ENCODE measurements at places on chromosomes 4 and X.

DNA sequence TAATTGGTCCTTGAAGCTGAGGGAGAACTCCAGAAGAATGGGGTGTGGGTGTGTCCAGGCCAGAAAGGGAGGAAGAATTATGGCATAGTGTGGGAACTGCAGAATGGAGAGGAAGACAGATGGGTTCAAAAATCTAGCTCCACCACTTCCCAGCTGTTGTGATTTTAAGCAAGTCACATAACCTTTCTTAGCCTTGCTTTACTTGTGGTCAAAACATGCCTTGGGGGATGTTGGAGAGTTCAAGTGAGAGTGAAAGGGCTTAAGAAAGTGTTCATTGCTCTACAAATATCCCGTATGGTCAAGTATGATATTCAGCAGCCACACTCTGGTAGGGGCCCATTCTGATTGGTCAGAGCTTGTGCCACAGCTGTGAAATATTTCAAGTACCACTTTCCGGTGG lies 15.0 kb upstream of the STARD8 start:
- DNase-seq, result no peak

DNA sequence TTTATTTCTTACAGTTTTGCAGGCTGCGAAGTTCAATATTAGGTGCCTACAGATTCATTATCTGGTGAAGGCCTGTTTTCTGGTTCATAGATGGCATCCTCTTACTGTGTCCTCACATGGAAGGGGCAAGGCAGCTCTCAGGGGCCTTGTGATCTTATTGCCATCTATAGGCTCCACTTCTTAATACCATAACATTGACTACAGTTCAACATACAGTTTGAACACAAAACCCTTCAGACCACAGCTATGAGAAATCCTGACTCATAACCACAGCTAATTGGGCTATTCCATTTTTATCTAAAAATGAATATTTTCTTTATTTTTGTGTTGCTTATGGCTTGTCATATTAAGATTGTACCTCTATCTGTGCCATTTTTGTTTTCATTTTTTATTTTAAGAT lies 72.3 kb downstream of the STAG2 start:
- no peak for DNase-seq

- DNase-seq, result no peak
These were observed 96.1 kb downstream of the PHKA2 start for GRCh38 chrX:18887825-18888212.

- no peak for DNase-seq
These were observed 151.7 kb upstream of the CXCL13 start for GRCh38 chr4:77453911-77454310.

DNA sequence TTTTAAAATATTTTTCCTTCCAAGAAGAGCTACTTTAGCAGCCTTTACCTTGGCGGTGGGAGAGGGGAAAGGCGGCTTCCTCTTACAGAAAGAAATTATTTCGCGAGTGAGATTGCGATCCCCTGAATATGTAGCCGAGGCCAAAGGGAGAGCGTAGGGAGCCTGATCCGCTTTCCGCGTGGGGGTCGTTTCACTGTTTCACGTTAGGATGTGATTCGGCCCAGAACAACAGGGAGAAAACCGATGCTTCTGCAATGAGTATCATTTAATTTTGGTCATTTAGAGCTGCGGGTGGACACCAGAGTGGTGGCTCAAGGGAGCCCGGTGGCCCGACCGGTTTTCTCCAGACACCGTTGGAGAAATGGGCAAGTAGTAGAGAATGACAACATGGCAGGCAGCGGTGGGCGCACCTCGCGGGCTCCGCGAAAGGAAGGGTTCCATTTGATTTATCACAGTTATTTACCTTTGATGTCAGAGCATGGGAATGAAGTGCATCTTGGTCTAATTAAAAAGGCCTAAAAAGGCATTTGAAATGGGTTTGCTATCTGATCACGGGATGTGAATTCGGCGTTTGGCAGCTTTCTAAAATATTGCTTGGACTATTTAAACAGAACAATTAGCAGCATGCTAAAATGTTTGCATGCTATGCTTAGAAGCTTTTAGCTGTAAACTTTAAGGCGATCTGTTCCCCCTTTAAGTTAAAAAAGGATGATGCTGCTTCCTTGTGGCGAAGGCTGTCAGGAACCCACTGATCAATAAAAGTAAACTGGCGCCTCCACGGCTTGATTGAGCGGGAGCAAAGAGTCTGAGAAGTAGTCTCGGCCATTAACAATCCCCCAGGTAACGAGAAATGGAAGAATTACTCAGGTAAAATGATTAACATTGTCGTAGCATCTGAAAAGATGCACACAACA lies 2.0 kb upstream of the PCDH19 start:
- DNase-seq, result no peak

DNA sequence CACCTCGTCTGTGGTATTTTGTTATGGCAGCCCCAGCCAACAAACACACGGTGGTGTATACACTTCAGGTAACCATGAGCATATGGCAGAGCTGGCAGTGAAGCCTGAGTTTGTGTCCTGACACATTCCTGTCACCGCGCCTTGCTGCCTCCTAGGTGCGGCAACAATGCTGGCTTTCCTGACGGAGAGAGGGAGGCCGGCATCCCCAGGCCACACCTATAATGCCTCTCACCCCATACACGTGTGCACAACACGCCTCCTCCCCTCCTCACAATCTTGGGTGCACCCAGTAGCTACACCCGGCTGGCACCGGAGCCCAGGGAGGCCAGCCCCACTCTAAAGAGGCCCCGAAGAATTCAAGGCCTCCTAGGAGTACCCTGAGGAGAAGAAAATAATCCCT lies 158.5 kb downstream of the NSUN7 start:
- no peak for DNase-seq

DNA sequence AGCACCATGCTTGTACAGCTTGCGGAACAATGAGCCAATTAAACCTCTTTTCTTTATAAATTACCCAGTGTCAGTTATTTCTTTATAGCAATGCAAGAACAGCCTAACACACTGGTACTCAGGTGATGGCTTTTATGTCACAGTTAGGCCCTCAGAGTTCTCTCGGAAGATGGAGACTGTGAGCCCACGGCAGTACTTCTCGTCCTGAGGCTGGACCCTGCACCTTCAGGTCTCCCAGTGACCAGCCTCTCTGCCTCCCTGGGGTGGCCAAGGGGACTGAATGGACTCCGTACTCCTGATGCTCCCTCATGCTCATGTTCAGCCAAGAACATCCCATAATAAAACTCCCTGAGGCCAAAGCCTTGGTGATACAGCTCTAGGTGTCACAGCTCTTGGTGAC lies 25.0 kb upstream of the PDLIM3 start:
- DNase-seq, result no peak

- DNase-seq, result no peak
These were observed 209.2 kb downstream of the GLUD2 start for GRCh38 chrX:121256647-121257046.

GRCh38 chr4:4981827-4982226 lies 37.4 kb downstream of the CYTL1 start:
- DNase-seq, result no peak

- DNase-seq, result no peak
These were observed 789.2 kb downstream of the KLHL13 start for GRCh38 chrX:117327373-117327772.

GRCh38 chr4:16866974-16867373 lies 31.5 kb downstream of the LDB2 start:
- no peak for DNase-seq

- no peak for DNase-seq
These were observed 256.2 kb downstream of the TRAM1L1 start for GRCh38 chr4:116829187-116829586.

GRCh38 chr4:130422261-130422660 lies 1326.3 kb downstream of the C4orf33 start:
- DNase-seq, result no peak

GRCh38 chrX:108584617-108585211 lies 145.1 kb downstream of the COL4A5 start:
- no peak for DNase-seq

GRCh38 chrX:153372949-153373348 lies 28.2 kb downstream of the PNMA6E start:
- no peak for DNase-seq

GRCh38 chr4:94826206-94826605 lies 68.5 kb downstream of the BMPR1B start:
- DNase-seq, result no peak

GRCh38 chr4:53959343-53960120 lies 104.9 kb downstream of the CHIC2 start:
- DNase-seq, result no peak

GRCh38 chr4:143692241-143692640 lies 8.2 kb downstream of the FREM3 start:
- no peak for DNase-seq

DNA sequence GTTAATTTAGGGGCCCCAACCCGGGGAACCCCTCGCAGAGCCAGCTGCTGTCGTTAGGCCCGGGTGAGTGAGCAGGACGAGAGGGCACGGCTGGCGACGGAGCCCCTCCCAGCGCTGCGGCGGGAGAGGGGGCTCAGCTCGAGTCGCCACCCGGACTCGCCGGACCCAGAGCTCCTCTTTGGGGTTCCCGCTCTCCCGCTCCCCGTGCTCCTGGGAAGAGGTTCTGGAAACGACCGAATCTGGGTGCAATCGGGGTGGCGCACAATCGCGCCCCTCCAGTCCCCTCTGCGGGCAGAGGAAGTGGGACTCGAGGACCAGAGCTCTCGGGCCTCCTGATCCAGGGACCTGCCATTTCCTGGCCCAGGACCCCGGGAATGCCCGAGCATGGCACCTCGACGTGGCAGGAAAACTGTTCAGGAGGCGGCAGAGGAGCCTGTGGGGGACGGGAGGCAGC lies 37.3 kb upstream of the ARAF start:
- no peak for DNase-seq

DNA sequence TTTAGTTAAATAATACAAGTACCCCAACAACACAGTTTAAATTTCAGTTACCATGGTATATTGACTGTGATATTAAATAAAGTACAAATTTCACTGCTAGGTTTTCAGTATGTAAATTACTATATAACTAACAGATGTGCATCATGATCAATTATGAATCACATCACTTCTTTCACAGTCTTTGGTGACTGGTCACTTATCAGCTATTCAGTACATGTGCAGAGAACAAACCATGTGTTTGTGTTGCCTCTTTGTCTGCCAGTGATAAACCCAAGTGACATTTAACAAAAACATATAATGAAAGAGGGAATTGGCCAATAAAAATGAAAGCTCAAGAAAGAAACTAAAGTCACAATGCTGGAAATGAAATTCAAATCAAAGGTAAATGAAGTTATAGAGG lies 249.3 kb downstream of the CHIC1 start:
- DNase-seq, result no peak

GRCh38 chrX:1609762-1610161 lies 5.1 kb upstream of the ASMT start:
- no peak for DNase-seq

GRCh38 chrX:109760209-109760921 lies 27.3 kb upstream of the ACSL4 start:
- no peak for DNase-seq

DNA sequence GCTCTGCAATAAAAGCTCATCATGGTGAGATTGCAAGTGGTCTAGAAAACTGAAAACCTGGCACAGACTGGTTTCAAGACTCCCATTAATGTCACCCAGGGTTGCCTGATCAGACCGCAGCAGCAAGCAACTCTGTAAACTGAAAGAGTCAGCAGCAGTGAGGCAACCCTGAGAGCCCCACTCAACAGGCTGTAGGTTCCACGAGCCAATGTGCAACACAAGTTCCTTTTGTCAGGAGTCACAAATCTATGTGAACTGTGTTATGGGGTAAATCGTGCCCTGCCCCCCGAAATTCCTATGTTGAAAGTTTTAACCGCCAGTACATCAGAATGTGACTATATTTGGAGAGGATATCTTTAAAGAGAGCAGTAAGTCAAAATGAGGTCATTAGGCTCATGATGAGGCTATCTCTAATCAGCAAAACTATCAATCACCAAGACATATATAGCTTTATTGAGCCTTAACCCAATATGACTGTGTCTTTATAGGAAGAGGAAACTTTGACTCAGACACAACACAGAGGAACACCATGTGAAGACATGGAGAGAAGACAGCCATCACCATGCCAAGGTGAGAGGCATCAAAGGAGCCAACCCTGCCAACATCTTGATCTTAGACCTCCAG lies 94.0 kb downstream of the FBXO8 start:
- no peak for DNase-seq

DNA sequence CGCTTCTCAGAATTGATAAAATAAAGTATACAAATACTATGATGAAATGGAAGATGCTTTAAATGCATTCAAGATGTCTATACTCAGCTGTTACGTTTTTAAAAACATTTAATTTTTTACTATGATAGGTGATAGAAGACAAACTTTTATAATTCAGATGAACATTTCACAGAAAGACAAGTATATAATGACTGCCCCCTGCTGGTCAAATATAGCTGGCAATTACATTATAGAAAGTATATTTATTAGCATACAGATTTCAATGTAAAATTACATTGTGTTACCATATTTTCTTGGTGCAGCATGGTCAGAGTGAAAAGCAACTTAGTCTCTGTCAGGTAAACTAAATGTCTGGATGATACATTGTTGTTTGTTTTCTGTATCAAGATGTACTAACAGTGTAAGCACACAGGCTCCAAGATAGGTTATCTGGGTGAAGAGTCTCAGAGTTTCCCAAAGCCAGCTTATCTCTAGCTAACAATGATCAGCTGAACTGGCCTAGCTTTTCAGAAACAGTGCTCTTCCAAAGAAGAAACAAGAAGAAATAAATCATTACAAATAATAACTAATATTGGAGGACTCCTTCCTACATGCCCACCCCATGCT lies 54.1 kb downstream of the SRPX start:
- DNase-seq, result peak; percentile 20

GRCh38 chr4:95506264-95506663 lies 42.5 kb downstream of the UNC5C start:
- DNase-seq, result no peak

DNA sequence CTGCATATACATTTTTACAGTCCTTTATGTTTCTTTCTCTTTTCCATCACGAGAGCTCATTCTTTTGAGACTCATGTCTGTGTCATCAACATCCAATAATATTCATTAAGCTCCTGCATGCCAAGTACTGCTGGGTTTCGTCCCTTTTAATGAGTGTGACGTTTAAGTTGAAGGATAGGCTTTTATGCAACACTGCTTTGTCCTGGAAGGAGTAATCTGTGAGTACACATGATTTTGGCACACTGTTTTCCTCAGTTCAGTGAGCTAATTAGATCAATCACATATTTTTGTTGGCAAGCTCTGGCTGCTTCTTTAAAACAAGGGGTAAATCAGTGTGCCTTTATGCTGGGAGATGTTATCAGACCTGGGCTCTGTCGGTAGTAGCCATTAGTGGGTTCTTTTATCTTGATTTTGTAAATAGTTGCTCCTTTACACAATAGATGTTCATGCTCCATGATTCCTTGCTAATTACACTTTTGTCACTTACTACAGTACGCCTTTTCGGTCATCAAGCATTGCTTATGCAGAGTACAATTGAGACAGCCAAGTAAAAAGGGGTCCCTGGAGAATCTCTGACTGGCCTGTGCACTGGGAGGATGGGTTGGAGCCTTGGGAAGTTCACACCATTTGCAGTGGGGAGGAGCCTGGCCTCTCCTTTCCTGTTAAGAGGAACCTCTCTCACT lies 132.6 kb downstream of the FHIP1A start:
- DNase-seq, result no peak

DNA sequence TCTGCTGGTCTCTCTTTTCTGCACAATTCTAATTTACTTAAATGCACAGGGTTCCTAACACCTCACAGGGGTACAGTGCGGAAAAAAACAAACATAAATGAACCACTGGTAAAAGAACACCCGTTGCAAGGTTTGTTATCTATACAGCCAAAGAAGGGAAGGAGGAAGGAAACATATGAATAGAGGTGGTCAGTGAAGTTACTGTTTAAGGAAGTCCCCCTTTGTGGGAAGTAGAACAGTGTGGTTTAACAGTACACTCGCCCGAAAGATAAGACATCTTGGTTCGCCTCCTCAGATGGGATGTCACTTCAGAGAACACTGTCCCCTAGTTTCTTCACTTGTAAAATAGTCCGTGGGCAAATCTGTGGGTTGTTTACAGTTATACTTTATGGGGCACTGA lies 57.5 kb downstream of the TEC start:
- DNase-seq, result no peak

Data from stimulated activated CD4-positive, alpha-beta T cell treated with anti-CD3 and anti-CD28 coated beads, Interleukin-15, amount 100 ng/mL, for 24 hours (primary cell).